ENCODE measurements at places on chromosomes 6 and 20. TPM values are rescaled to one million over a fixed set of nuclear protein-coding genes. Genes with fewer than 3 reads are reported as not detected.

The MEI4 gene
- 1.8 TPM for polyA plus RNA-seq

DNA sequence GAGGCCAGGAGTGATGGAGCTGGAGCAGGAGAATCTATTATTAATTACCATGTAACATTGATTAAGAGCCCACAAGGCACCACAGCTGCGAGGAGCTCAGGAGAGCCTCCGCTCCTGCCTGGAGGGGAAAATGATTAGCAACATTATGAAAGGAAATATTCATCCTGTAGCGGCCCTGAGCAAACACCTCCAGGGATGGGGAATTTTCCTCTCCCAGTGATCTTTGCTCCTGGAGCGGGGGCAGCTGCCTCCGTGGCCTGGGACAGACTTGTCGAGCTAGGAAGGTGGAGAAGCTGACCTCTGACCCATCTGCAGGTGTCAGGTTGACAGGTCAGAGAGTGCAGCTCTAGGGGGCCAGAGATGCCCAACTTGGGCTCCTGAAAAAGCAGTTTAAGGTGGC lies 40.1 kb upstream of the SIRPA start:
- no peak for DNase-seq

DNA sequence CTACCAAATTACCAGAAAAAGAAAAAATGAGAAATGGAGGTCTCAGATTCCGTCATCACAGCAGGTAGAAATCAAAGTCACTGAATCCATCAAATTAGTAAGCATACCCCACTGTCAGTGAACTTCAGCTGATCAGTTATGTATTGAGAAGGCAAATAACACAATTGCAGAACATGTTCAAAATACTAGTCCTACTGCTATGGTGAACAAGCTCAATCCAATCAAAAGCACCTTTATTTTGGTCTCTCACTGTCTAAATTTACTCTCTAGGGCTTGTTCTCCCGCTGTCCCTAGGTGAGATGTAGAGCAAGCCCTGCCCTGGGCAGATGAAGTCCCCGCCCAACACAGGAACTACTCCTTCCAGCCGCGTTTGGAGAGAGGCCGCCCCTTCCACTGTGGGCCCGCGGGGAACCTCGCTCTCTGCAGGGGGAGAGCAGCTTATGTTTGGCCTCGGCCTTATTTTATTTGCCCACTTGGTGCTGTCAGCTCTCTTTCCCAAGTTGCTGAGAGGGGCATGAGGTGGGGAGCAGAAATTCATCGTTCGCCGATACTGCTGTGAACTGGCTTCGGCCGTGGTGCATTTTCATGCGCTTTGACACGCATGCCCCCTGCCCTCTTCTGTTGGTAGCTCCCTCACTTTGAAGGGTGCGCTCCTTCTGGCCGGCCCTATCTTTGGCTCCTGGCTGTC lies 14.3 kb upstream of the MAP1LC3A start:
- no peak for DNase-seq

The FERMT1 gene
- 3.0 TPM for polyA plus RNA-seq

The CYP39A1 gene
- polyA plus RNA-seq, result 10.2 TPM

GRCh38 chr6:41375598-41376151 lies 40.3 kb downstream of the NCR2 start:
- no peak for DNase-seq

DNA sequence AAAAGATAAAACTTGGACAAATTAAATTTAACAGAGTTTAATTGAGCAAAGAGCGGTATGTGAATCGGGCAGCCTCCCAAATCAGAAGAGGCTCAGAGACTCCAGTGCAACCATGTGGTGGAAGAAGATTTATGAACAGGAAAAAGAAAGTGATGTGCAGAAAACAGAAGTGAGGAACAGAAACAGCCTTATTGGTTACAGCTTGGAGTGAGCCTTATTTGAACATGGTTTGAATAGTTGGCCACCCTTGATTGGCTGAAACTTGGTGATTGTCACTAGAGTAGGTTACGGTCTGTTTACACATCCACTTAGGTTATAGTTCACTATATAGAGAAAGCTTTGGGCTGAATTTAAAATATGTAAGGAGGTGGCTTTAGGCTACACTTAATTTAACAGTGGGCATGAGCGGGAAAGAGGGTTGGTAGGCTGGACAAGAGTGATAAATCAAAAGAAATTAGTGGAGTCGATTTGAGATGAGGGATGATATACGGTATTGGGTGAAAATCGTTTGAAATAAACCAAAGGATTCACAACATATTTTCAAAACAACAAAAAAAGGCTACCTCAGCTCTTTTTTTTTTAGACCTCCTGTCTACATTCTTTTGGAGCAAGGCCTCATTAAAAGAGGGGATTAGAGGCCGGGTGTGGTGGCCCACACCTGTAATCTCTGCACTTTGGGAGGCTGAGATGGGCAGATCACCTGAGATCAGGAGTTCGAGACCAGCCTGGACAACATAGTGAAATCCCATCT lies 84.3 kb upstream of the PREP start:
- no peak for DNase-seq

- DNase-seq, result no peak
These were observed 187.1 kb downstream of the EYA4 start for GRCh38 chr6:133428295-133428694.

All from right renal pelvis (tissue), 4 donors.